Activated T-helper 1 cell treated with anti-CD3 and anti-CD28 coated beads, Interleukin-2, amount 50 U/mL, for 16 hours (primary cell): ENCODE measurements at places on chromosomes 16 and 17.
A peak's percentile ranks its signal among the peaks of the same experiment; 100 is the strongest.

GRCh38 chr16:66705790-66706505 lies 9.4 kb upstream of the CMTM4 start:
- no peak for DNase-seq

GRCh38 chr16:1771188-1771863 lies at the start of gene NME3:
NME3 (minus strand) TSS chr16:1771543; CDS start chr16:1771534, 9 bp downstream.
- peak; percentile 61 for DNase-seq

- peak; percentile 59 for DNase-seq
Observed at GRCh38 chr16:27367461-27368357, 34.3 kb upstream of the IL21R start.

GRCh38 chr17:75173526-75173925 lies 9.2 kb downstream of the SUMO2 start:
- no peak for DNase-seq

DNA sequence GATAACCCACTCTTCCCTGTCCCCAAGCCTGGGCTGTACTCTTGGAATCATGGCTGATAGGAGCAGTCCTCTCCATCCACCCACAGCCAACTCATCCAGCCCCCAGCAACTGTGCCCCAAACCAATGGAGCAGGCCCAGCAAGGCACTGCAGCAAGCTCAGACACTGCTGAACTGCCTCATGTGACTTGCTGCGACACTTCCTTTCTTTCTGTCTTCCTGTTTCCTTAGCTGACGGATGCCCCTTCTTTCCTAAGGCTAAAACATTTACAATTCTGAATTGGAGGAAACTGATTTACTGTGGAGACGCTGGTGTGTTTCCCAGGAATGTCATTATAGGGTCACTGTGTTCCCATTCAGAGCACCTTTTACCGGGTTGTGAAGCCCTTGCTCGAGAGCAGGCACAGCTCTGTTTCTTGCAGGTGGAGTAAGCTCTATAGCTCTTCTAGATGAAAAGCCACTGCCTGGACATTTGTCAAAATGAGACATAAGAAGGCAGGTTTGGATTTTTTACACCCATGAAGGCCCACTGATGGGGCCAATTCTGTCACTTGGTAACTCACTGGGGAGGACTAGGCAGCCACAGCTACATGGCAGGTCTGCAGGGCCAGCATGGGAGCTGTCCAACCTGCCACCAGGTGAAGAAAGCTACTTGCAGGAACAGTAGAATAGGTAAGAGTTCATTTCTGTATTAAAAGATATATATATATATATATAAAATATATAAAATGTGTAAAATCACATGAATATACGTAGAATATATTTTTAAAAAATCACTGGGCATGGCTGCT lies 27.4 kb downstream of the TMEM11 start:
- DNase-seq, result no peak

- DNase-seq, result no peak
Observed at GRCh38 chr17:49618028-49618611, 42.4 kb downstream of the NXPH3 start.

- no peak for DNase-seq
Observed at GRCh38 chr16:7914748-7915147, 582.1 kb downstream of the RBFOX1 start.

- no peak for DNase-seq
Observed at GRCh38 chr16:28491230-28491969, 474 bp downstream of the CLN3 start.

DNA sequence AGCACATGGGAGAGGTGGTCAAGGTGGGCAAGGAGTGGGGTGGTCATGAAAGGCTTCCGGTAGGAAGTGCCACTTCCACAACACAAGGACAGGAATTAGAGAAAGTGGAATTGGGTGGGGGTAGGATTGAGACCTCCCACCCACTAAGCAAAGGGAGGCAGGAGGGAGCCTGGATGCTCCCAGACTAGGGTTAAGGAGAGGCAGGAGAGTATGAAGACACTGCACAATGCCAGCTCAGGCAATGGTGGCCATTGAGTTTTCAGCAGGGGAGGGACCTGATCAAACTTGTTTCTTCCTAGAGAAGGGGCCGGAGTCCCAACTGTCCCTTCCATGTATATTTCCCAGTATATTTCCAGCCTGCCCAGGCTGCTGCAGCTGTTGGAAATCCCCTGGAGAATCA lies 3.1 kb upstream of the RAB11FIP4 start:
- DNase-seq, result no peak

- no peak for DNase-seq
Observed at GRCh38 chr17:32689348-32689747, 187.6 kb downstream of the MYO1D start.

DNA sequence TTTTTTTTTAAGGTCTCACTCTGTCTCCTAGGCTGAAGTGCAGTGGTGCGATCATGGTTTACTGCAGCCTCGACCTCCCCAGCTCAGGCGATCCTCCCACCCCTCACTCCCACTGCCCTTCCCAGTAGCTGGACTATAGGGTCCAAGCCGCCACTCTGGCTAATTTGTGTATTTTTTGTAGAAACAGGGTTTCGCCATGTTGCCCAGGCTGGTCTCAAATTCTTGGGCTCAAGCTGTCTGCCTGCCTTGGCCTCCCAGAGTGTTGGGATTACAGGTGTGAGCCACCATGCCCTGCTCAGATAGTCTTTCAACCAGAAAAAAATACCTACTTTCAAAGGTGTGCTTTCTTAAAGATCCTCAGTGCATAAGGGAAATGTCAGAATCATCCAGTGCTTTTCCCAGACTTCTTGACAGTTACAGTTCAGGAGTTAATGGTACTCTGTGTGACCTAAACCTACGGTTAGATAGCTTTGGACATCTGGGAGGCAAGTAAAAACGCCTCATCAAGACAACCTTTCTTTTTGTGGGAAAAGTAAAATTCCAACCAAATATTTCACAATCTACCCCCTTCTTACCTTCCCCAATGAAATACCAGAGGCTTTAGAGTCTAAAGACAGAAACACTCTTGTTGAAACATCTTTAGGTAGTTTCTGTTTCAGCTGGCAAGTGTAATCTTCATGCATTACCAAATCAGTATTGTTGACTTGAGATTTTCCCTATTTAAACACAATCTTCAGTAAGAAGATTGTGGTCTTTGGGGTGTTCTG lies 6.8 kb downstream of the RSPRY1 start:
- DNase-seq, result no peak

DNA sequence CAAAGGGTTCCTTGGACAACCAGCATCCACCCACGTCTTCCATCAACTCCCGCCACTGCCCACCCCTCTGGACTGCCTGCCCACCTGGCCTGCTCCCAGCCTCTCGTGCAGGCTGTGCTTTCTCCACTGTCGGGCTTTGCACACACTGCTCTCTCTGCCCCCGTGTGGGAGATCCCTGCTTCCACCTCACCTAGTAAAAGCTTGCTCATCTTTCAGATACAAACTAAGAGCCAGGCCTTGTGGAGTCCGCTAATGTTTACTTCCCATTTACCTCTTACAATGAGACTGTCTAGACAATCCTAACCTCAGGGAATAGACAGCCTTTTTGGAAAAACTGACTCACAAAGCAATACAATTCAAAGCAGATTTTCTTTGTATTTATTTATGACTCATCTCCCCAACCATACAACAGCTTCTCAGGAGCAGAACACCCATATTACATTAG lies 67.6 kb downstream of the USP31 start:
- no peak for DNase-seq

- DNase-seq, result no peak
Observed at GRCh38 chr16:35733278-35733965, 2274.0 kb downstream of the TP53TG3F start.

DNA sequence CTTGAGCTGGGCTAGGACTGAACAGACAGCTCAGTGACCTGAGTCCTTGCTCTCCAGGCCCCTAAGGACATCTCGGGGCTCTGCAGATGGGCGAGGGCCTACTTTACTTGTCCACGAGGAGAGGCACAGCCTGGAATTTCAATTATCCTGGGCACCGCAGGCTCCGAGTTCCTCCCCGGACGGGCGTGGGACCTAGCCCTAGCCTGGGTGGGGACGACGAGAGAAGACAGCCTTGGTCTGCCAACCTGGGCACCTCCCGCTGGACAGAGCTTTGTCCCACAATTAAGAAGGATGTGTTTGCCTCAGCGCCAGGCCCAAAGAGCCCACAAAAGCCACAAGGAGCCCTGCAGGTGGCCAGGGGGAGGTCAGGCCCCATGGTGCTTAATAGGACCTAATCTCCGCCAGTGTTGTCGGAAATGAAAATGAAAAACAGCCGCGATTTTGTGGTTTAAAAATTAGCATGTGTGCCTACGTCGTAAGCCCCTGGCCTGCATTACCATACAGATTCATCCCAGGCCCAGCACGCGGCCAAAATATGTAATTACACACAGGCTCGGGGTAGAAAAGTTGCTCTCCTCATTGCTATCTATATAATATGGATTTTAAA lies 51.4 kb upstream of the LHX1 start:
- DNase-seq, result no peak

DNA sequence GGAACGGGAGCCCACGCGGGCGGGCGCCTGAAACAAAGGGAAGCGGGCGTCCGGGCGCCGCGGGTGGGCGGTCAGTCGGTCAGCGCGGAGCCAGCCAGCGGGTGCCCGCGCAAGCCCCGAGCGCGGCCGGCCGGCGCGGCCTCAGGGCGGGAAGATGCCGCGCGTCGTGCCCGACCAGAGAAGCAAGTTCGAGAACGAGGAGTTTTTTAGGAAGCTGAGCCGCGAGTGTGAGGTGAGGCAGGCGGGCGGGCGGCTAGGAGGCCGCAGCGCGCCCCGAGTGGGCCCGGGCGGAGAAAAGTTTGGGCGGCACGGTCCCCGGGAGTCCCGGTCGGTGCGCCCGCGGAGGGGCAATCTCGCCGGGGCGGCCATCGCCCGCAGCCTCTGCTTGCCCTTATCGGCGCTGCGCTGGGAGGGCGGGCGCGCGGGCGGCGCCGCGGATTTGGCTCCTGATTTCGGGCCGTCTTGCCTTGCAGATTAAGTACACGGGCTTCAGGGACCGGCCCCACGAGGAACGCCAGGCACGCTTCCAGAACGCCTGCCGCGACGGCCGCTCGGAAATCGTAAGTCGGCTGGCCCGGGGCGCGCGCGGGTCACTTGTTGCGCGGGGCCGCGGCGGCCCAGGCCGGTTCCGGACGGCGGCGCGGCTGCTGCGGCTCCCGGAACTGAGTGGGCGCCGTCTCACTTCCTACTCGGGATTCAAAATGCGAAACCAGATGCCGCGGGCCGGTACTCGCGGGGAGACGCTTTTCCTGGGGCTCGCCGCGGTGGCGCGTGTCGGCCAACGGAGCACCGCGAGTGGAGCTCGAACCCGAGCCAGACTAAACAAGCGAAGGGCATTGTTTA lies 526 bp downstream of the CBFB start:
- peak; percentile 14 for DNase-seq

DNA sequence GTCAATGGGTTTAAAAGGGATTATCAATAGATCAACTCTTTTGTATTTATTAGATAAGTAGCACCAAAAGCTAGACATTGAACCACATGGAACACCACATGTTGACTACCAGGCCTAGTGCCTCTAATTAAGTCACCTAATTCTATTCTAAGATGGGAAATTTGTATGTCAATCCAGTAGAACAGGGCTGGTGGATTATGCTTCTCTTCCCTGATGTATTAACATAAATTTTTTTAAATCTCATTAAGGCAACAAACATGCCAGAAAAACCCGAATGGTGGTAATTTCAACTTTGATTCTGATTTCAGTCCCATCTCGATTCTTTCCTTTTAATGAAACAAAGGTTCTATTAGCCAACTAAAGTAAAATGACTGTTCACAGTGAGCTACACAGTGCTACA lies 92.6 kb downstream of the KANSL1 start:
- no peak for DNase-seq

DNA sequence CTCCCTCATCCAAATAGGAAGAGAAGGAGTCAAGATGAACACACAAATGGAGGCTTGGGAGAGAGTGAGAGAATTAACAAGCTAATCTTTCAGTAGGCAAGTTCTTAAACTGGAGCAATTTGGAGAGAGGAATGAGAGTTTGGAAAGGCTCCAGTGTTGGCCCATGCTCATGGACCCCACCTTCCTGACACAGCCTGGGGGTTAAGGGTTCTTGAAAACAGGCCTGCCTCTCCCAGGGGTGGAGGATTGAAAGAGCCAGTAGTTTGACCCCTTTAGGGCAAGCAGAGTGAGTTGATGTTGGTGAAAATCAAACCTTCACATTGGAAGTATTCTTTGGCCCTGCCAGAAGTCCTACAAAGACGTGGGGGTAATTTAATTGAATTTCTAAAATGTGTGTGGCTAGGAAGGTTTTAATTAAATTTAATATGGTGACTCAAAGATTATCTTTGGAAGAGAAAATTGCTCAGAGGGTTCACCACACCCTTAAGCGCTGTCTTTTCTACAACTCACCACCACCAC lies 5.8 kb downstream of the HOXB3 start:
- DNase-seq, result no peak

DNA sequence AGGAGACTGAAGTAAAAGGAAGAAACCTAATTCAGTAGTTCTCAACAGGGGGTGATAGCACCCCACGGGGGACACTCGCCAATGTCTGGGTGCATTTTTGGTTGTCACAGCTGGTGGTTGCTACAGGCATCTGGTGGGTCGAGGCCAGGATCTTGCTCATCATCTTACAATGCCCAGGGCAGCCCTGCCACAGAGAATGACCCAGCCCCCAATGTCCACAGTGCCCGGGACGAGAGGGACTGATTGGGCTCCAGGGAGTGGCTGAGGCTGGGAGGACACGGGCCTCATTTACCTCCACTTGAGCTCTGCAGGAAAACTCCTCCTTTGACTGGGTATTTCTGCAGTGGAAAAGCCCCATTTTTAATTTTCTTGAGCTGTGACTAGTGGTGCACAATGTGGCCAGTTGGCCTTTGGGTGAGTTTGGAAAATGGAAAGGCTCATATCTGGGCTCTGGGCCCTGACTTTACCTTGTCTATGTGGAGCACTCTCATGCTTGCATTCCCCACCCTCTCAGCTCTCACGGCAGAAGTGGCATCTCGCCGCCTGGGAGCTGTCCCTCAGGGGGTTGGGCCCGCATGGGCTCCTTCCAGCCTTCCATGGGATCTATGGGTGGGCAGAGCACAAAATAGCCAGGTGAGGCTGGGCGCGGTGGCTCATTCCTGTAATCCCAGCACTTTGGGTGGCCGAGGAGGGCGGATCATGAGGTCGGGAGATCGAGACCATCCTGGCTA lies 37.7 kb upstream of the IRF8 start:
- no peak for DNase-seq

GRCh38 chr16:72427783-72428331 lies 255.9 kb upstream of the PMFBP1 start:
- DNase-seq, result no peak

GRCh38 chr17:4174556-4174955 lies 31.6 kb downstream of the CYB5D2 start:
- DNase-seq, result no peak

GRCh38 chr17:48139944-48140343 lies 32.4 kb downstream of the SNX11 start:
- DNase-seq, result no peak

- no peak for DNase-seq
Observed at GRCh38 chr16:75262104-75262799, 10.8 kb upstream of the BCAR1 start.

GRCh38 chr17:71634376-71634775 lies 486.4 kb upstream of the SOX9 start:
- DNase-seq, result no peak

GRCh38 chr17:82464567-82464929 lies 6.0 kb downstream of the NARF start:
- no peak for DNase-seq

- no peak for DNase-seq
Observed at GRCh38 chr17:48001197-48001596, 30.3 kb downstream of the CDK5RAP3 start.

- no peak for DNase-seq
Observed at GRCh38 chr16:84739349-84740124, 39.7 kb downstream of the USP10 start.
